CD4-positive, alpha-beta T cell treated with Interleukin-15 for 1 hour (primary cell): ENCODE measurements at places on chromosomes 7 and 10.
A peak's percentile ranks its signal among the peaks of the same experiment; 100 is the strongest.

- DNase-seq, result no peak
Observed at GRCh38 chr10:116627386-116627933, 6.7 kb downstream of the PNLIPRP2 start.

- no peak for DNase-seq
Observed at GRCh38 chr7:132557489-132558044, 18.7 kb downstream of the PLXNA4 start.

GRCh38 chr7:29641651-29642050 lies 78.0 kb downstream of the PRR15 start:
- no peak for DNase-seq

DNA sequence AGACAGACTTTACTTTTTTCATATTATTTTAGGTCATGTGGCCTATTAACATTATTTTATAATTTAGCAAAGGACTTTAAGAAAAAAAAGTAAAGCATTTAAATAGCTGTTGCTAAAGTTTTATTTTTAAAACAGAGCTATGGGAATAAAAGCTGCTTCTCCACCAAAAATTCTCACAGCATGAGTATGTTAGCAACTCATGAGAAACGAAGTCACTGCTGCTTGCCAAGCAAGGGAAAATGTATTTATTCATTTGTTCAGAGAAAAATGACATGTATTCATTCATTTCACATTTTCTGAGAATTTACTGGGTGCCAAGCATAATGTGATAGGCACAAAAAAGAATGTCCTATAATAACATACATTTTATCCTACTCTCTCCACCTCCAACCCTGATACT lies 5.1 kb downstream of the LRRC72 start:
- DNase-seq, result no peak

- DNase-seq, result no peak
Observed at GRCh38 chr7:98862716-98863420, 6.9 kb downstream of the TMEM130 start.

GRCh38 chr7:5780801-5781496 lies 514 bp downstream of the RNF216 start:
- DNase-seq, result peak; percentile 19

- DNase-seq, result no peak
Observed at GRCh38 chr10:86968271-86968993, at the start of gene ADIRF. ADIRF (plus strand) TSS chr10:86968482; CDS start chr10:86968545, 63 bp downstream.

GRCh38 chr7:81525841-81526240 lies 244.0 kb downstream of the HGF start:
- no peak for DNase-seq

GRCh38 chr10:100983868-100984671 lies 3.2 kb downstream of the MRPL43 start:
- no peak for DNase-seq

- no peak for DNase-seq
Observed at GRCh38 chr10:52438119-52438518, 124.0 kb downstream of the DKK1 start.

DNA sequence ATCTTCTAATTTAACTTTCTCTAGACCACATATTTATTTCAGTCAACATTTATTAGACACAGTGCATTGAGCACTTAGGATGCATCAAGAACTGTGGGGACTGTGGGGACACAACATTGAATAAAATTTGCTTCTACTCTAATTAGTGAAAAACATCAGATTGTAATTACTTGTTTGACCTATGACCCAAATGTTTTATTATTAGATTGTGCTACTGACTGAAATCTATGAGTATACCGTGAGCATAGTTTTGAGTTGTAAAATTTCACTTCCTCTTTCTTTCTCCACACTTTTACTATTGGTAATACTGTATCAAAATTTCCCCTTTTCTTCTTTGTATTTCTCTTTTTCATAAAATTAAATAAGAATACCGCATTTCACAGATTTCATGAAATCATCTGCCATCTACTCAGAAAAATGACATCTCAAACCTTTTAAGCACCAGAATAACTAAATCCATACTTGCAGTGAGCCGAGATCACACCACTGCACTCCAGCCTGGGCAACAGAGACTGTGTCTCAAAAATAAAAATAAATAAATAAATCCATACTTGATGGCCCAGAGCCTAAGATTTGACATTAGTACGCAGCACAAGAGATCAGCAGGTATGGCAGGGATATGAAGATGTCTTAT lies 25.4 kb upstream of the INPP5F start:
- DNase-seq, result no peak

DNA sequence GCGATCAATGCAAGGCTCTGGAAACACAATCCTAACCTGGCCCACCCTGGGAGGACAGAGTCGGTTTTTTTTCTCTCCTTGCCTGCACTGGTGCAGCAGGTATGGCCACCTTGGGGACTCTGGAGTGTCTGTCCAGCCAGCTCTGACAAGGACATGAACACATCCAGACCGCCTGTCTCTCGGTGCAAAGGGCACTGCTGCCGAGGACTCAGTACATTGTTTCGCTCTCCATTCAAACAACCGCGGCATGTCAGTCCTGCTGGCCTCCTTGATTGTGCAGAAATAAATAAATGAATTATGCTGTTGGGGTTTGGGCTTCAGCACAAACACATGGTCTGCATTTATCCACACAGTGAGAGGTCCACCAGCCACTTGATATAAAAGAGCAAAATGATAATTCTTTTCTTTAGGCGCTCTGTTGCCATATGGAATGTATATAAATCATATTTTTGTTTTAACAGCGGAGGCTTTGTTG lies 565.2 kb downstream of the KCNMA1 start:
- DNase-seq, result no peak

DNA sequence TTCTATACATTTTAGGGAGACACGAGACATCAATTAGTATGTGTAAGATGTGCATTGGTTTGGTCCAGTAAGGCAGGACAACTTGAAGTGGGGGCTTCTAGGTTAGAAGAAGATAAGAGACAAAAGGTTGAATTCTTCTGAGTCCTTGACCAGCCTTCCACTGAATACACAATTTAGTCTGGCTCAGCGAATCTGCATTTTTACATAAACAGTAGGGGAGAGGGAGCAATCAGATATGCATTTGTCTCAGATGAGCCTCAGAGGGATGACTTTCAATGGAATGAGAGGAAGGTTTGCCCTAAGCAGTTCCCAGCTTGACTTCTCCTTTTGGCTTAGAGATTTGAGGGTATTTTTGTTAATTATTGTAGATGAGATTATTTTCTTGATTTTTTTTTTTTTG lies 20.0 kb upstream of the C10orf90 start:
- no peak for DNase-seq

DNA sequence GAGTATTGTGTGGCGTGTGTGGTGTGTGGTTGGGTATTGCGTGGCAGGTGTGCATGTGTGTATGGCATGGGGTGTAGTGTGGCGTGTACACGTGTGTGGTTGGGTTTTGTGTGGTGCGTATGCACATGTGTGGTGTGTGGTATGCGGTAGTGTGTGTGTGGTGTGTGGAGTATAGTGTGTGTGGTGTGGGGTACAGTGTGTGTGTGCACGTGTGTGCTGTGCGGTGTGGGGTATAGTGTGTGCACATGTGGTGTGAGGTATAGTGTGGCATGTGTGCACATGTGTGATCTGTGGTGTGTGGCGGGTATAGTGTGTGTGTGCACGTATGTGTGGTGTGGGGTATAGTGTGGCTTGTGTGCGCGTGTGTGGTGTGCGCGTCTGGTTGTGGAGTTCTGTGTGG lies 20.9 kb upstream of the UTF1 start:
- DNase-seq, result no peak

GRCh38 chr7:28414453-28414852 lies 2.1 kb downstream of the CREB5 start:
- no peak for DNase-seq

DNA sequence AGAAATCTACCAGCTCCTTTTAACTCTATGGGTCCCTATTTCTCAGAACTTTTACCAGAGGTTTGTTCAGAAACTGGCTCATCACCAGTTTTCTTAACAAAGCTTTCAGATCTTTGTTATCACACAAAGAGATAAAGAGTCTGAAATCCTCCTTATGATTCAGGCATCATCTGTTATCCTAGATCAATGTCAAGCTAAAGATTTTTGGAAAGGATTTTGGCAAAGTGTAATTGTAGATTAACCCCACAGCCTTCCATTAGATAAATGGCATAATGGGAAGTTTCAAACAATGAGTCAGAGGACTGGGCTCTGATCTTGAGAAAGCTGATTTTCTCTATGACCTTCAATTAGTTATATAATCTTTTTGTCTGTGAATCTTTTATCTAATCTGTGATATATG lies 192.2 kb downstream of the NXPH1 start:
- no peak for DNase-seq

- DNase-seq, result no peak
Observed at GRCh38 chr10:62749093-62749683, 55.3 kb upstream of the ADO start.

GRCh38 chr10:14325325-14325955 lies 5.3 kb downstream of the FRMD4A start:
- peak; percentile 32 for DNase-seq

- no peak for DNase-seq
Observed at GRCh38 chr7:100016215-100016901, 962 bp downstream of the ZKSCAN1 start.

DNA sequence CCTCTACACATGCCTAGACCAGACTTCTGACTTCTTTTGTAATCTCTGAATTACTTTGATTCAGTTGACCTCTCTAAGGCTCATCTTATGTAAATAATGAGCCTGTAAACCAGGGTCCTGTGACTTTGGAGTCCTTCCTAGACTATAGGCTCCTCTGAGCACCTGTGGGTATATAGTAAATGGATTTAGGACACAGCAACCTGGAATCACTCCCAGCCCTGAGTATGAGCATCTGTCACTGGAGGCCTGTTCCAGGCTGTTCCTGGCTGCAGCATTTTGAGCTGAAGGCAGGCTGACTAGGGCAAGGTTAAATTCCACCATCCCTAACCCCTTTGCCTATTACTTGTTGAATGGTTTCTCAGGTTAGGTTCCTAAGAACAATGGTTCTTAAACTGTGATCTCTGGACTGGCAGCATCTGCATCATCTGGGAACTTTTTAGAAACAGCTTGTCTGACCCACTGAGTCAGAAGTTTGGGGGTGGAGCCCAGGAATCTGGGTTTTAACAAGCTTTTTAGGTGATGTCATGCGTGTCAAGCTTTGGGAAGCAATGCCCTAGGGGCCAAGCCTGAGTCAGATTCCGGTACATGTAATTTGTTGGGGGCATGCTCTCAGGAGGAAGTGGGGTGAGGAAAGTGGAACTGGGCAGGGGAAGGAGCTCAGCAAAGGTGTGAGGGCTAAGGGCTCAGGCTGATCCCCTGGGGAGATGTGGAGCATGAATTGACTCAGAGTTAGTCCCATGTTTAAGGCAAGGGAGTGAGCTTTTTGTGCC lies 28.2 kb downstream of the MINDY4 start:
- DNase-seq, result no peak

DNA sequence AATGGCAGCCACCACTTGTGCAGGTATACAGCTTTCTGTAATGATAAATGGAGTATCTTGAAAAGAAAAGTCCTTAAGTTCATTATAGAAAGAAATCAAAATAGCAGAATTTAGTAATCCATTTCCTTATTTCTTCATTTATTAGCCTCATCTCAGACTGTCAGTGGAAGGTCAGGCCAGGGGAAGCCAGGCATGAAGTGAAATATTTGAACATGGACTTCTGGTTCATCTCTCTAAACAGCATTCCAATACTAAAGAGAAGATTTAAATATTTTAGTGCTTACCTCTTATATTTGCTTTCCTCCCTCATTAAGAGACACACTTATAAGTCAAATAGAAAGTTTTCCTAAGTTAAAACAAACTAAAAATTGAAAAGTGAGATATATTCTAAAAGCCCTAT lies 26.8 kb downstream of the TRDMT1 start:
- no peak for DNase-seq

DNA sequence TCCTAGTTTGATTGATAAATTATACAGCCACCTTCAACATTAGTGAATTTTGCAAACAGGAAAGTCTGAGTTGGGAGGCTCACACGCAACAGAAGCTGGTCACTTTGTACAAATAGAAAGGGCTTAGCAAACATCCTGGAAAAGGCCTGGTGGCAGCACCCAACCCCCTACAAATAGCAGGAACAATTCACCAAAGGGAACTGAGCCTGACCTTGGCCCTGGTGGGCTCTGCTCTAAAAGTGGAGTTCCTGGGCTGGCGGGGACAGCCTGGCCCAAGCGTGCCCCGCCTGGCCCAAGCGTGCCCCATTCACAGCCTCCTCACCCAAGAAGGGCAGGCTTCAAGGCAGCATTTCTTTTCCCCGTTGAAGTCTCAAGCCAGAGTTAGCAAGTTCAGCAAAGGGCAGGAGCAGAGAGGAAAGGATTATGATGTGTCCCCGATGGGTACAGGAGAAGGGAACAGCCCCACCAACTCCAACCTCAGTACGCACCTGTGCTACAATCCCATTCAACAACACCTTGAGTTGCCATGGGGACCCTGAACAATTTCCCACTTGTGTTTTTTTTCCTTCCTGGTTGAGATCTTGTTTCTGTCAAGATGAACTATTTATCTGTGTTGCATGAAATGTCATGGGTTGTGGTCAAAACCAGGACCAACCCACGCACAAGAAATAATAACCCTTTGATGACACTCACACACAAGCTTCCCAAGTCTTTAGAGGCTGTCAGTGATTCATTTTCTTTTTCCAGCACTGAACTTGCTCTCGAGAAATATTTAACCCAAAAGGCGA lies 43.4 kb downstream of the RGS10 start:
- no peak for DNase-seq

DNA sequence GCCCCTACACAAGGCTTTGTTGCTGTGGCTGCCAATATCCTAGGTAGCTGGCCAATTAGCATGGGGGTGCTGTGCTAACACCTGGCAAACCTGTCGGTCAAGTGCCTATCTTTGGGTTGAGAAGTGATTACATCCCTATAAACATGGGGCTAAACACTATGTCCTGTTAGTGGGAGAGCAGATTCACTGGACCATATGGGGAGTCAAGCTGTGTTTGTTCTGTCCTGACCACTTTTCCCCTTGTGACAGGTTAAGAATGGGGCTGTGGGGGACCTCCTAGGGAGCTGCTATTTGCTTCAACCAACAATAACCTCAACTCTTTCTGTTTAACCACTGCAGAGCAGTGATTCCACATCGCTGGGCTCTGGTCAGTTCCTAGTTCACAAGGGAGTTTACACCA lies 151.5 kb upstream of the AOAH start:
- no peak for DNase-seq

GRCh38 chr7:32536585-32536984 lies 41.3 kb downstream of the AVL9 start:
- no peak for DNase-seq

DNA sequence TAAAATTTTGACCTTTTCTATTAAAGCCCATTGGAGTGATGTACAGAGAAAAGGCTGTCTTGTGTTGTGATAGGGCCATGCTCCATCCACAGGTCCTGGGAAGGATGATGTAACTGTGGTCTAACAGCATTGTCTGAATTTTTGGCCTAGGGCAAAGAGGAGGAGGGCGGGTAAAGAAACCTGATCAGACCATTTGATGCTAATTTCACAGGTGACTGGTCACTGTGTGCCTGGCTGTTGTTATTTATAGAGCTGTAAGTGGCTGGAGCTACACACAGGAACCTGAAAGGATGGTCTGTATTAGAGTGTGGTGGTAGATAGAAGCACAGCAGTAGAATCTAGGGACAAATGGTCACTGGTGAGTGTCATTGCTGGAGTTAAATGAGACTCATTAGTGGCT lies 182.1 kb downstream of the AUTS2 start:
- no peak for DNase-seq
